ENCODE measurements at places on chromosomes 3 and 15. TPM values are rescaled to one million over a fixed set of nuclear protein-coding genes. Genes with fewer than 3 reads are reported as not detected.

EIF4E3 gene
- 3.1 TPM for total RNA-seq

SPTSSB gene
- not detected for total RNA-seq

CCDC174 gene
- total RNA-seq: 14.0 TPM

IL17RE gene
- 1.1 TPM for total RNA-seq

SLC35A5 gene
- total RNA-seq: 18.1 TPM

NEK11 gene
- 4.7 TPM for total RNA-seq

SMAD6 gene
- total RNA-seq: 21.0 TPM

ACSBG1 gene
- 0.59 TPM for total RNA-seq

GREM1 gene
- 4.7 TPM for total RNA-seq

ATP2B2 gene
- total RNA-seq: 0.11 TPM

LYZL4 gene
- not detected for total RNA-seq

TMEM207 gene
- total RNA-seq: not detected

TEX264 gene
- 69.4 TPM for total RNA-seq

IL16 gene
- not detected for total RNA-seq

SQOR gene
- total RNA-seq: 102 TPM

MTFMT gene
- total RNA-seq: 24.5 TPM

ECE2 gene
- total RNA-seq: not detected

GOLGA6A gene
- 0.09 TPM for total RNA-seq

TNNC1 gene
- 1.7 TPM for total RNA-seq

ANXA2 gene
- total RNA-seq: 5,372 TPM
